CD4-positive, alpha-beta T cell (primary cell): ENCODE measurements at places on chromosomes 5 and 9. TPM values are rescaled to one million over a fixed set of nuclear protein-coding genes. Genes with fewer than 3 reads are reported as not detected.

Gene IQGAP2
- 58.8 TPM for total RNA-seq

Gene BSPRY
- not detected for total RNA-seq

Gene RABL6
- 48.5 TPM for total RNA-seq

Gene CEP72
- total RNA-seq = 7.6 TPM

Gene SV2C
- total RNA-seq = 0.03 TPM

Gene UNC13B
- total RNA-seq = 0.84 TPM

Gene IRX2
- not detected for total RNA-seq

Gene MRPS2
- total RNA-seq = 23.2 TPM
